T-helper 2 cell (primary cell): ENCODE measurements at places on chromosomes 16 and 17.

- DNase-seq, result peak; percentile 29
These were observed 646 bp downstream of the RABEP1 start for GRCh38 chr17:5282642-5283217.

DNA sequence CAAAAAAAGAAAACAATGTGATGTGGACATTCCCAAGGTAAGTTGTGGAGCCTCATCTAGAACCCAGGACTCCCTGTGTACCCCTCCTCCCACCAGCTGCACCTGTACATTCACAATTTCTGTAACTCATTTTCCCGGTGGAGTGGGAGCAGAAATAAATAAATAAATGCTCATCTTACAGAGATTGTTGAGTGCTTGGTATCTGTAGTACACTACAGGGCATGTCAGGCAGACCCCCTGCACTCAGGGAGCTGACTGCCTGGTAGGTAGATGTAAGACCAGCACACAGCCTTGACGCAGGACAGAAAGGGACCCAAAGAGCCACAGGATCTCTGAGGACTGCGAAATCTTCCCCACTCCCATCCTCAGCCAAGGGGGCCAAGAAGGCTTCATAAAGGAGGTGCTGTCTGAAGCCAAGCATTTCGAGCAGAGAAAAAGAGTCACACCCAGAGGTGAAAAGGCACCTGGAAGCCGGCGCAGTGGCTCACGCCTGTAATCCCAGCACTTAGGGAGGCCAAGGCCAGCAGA lies 6.5 kb downstream of the EIF1 start:
- DNase-seq, result peak; percentile 9

- no peak for DNase-seq
These were observed 122.0 kb downstream of the CPPED1 start for GRCh38 chr16:12681653-12682052.

DNA sequence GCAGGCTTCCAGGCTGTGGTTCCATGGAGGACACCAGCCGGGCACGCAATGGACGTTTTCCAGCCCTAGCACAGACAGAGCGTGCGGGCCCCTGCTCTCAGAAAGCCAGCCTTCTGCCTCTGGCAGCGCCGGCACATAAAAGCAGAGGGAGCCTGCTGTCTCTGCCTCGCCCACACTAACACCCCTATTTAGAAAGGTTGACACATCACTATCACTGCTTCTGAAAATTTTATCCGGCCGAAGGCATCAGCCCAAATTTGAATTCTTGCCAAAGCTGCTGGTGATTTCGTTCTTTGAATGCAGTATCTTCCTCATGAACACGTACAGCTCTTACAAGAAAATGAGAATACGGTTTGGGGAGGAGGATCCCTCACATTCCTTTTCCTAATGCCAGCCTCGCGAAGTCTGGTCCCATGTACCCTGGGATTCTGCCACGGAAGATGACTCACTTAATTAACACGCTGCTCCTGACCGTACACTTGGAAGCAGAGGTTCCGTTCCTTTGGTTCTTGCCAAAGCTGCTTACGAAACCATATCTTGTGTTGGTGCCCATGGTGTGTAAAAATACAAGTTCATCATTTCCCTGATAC lies 1.3 kb upstream of the RAB11FIP3 start:
- DNase-seq, result no peak

GRCh38 chr17:2566056-2566455 lies 27.4 kb upstream of the PAFAH1B1 start:
- DNase-seq, result no peak

DNA sequence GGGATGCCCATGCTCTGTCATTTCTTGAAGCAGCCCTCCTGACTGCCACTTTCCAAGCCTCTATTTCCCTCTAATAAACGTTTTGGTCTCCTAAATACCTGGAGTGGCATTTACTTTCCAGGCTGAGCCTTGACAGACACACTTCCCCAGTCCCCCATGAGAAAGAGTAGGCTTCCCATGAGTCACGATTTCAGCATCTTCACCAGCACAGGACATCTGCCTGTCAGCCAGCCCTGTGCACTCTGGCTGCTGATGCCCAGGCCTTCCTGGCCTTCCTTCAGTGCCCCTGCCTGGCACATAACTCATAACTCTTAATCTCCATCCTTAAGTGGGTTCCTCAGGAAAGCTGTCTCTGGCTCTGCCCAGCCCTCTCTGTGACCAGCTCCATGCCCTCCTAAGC lies 30.8 kb upstream of the GAS7 start:
- DNase-seq, result no peak

GRCh38 chr16:3690470-3690928 lies 26.8 kb downstream of the TRAP1 start:
- peak; percentile 59 for DNase-seq

GRCh38 chr17:76515274-76515949 lies 14.2 kb upstream of the RHBDF2 start:
- DNase-seq, result peak; percentile 44

DNA sequence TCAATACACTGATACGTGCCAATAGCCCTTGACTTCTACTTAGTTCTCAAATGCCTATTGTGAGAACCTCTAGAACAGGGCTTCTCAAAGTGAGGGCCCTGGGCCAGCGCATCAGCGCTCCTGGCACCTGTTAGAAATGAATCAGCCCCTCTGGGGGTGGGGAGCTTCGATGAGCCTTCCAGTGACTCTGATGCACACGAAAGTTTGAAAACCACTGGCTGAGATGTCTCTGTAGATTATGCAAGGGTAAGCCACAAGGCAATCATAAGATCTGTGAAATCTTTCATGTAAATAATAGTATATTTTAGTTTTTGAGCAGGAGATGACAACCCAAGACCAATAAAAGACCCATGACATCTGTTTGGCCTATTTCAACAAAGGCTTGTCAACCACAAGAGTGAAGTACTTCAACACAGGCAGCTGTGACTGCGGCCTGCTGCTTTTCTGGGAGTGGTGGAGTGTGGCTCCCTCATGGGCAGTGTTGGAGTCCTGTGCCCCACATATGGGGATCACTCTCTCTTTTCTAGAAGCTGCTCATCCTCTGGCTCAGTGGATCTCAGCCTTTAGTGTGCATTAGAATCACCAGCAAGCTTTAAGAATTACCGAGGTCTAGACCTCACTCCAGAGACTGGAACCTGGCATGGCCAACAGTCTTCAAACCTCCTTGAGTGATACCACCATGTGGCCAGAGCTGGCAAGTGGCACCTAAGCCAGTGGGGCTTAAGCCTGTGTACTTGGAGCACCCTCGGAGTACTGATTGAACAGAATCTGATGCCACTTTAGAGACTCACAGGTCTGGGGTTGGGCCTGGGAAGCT lies 5.8 kb downstream of the MTHFSD start:
- DNase-seq, result peak; percentile 94

DNA sequence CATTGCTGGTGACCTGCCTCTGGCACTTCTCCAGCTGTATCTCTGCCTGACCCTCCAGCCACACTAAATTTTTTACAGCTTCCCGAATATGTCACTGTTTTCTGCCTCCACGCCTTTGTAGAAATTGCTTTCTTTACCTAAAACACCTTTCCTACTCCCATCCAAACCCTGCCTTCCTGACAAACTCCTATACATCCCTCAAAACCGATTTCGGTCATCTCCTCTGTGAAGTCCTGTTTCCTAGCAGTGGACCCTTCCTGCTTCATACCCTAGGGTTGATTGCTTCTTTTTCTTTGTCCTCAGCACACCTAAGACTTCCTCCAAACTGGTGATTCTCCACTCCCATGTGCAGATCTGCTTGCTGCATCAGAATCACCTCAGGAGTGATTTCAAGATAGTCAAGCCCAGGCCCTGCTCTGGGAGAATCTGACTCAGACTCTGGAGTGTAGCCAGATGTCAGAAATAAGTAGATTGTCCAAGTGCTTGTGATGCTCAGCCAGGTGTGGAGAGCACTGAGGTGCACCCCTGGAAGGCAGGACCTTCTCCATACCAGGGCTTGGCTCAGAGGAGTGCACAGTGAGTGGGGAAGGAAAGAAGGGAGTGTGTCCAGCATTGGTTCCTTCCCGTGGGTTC lies 184.2 kb downstream of the COPRS start:
- DNase-seq, result no peak

DNA sequence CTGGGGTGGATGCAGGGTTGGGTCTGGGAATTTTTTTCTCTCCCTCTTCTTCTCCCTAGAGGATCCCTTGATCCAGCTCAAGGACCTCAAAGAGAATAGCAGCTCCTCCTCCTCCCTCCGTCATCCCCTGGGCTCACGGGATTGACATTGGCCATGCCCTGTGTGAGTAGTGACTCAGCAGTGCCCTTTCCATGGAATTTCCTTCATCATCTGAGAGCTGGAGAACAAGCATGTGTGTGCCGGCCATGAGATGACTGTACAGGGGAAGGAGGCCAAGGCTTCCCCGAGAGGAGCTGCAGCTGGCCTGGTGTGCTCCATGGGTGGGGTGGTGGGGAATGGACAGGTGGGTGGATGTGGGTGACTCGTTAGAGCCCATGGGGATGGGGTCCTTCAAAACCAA lies 8.9 kb upstream of the WSCD1 start:
- DNase-seq, result no peak

DNA sequence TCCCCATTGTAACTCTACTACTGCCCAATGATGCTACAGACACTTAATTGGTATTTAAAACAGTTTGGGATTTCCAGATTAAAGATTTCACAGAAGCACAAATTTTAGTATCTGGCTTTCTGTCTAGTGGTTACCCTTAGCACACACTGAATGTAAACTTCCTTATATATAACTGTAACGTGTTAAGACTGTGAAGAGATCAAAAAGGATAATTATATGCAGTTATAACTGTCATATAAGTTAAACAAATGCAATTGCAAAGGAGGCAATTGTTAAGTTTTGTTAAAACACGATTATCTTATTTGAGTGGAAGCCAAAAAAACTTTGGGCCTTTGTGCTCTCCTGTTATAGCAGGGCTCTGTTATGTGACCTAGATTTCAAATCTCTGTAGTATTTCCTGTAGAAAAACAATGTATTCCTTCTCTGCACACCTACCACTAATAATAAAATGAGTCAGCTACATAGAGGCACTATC lies 147.9 kb downstream of the STXBP4 start:
- no peak for DNase-seq

DNA sequence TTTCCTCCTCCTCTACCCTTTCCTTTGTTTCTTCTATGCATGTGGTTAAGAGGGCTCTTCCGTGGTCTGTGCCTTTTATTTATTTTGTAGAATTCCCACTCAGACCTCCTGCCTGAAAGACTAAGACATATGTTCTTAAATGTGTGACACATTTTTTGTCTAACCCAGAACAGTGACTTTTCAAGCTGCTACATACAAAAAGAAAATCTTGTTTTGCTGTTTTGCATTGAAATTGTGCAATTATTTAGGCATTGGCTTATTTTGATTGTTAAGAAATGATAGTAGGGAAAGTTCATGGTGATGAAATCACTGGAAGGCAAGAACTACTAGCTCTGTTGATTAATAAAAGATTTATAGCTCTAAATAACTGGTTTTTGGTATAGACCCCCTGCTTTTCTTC lies 76.8 kb downstream of the TUBD1 start:
- DNase-seq, result no peak

DNA sequence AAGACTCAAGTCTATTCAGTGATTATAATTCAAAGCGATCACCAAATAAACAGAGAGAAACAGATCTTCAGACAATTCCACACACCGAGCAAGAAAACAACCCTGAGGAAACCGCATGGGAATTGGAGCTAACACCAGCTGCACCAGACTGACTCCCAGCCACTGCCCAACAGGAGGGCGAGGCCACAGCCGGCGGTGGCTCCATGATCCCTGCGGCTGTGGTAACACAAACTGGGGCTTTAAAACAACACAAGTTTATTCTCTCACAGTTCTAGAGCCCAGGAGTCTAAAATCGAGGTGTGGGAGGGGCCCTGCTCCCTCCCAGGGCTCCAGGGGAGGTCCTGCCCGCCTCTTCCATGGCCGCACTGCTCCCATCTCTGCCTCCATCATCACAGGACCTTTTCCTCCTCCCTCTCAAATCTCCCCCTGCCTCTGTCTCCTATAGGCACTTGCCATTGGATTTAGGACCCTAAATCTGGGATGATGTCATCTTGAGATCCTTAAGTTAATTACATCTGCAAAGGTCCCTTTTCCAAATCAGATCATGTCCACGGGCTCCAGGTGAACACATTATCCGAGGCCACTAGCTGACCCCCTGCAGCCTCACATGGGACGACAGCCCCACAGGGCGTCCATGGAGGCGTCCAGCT lies 9.7 kb upstream of the HEXD start:
- DNase-seq, result no peak

GRCh38 chr17:67440277-67441051 lies 63.4 kb downstream of the PITPNC1 start:
- no peak for DNase-seq

- no peak for DNase-seq
These were observed 8.7 kb downstream of the SMURF2 start for GRCh38 chr17:64653325-64653984.

DNA sequence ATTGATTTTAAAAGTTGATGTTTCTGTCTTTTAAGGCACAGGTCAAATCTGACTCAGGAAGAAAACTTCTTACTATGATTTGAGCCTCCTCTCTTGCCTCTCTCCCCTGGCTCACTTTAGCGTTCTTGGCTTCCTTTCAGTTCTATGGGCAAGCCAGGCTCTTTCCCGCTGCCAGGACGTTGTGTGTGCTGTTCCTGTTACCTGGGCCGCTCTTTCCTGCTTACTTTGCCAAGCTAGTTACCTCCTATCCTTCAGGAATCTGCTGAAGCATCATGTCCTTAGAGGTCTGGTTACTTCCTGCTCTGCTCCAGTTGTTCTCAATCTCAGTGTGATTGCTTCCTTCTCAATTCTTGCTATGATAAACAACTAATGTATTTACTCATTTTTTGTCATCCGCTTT lies 1108.5 kb upstream of the EEF2KMT start:
- no peak for DNase-seq

DNA sequence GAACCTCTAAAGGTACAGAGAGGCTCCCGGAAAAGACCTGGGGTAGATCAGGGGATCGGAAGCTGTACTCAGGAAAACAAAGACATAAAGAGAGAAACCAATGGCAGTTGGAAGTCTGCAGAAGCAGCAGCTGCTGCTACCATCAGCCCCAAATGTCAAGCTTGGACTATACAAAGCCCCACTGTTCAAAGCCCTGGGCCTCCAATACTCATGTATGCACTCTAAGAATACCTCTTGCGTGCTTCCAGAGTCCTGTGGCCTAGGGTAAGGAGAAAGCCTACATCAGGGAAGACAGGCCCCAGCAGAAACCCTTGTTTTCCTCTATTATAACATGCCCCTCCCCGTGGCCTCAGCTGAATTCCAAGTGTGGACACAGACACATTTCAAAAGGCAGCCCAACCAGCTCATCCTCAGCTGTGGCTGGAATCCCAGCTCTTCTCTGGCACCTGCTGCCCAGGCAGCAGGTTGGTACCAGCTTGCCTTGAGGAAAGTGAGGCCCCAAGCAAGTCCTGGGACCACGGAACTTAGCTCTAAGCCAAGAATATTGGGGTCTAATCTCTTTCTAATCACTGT lies 19.3 kb upstream of the MTMR4 start:
- no peak for DNase-seq

- no peak for DNase-seq
These were observed 68.4 kb downstream of the VMP1 start for GRCh38 chr17:59775786-59776350.

- no peak for DNase-seq
These were observed 151.5 kb downstream of the STX8 start for GRCh38 chr17:9424071-9424640.

DNA sequence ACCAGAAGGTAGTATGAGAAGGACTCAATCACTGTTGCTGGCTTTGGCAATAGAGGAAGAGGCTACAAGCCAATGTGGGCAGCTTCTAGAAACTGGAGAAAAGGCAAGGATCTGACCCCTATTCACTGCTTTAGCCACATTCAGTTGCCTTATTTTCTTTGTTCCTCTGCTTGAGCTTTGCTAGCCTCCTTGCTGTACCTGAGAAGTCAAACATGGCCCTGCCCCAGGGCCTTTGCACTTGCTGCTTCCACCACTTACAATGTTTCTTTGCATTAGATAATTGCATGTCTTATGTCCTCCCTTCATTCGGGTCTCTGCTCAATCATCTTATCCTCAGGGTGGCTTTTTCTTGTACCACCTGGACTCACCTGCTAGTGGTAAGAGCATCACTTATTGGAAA lies 15.8 kb downstream of the HS3ST4 start:
- DNase-seq, result no peak
